ENCODE measurements at places on chromosomes 11 and 22.
A peak's percentile ranks its signal among the peaks of the same experiment; 100 is the strongest.

DNA sequence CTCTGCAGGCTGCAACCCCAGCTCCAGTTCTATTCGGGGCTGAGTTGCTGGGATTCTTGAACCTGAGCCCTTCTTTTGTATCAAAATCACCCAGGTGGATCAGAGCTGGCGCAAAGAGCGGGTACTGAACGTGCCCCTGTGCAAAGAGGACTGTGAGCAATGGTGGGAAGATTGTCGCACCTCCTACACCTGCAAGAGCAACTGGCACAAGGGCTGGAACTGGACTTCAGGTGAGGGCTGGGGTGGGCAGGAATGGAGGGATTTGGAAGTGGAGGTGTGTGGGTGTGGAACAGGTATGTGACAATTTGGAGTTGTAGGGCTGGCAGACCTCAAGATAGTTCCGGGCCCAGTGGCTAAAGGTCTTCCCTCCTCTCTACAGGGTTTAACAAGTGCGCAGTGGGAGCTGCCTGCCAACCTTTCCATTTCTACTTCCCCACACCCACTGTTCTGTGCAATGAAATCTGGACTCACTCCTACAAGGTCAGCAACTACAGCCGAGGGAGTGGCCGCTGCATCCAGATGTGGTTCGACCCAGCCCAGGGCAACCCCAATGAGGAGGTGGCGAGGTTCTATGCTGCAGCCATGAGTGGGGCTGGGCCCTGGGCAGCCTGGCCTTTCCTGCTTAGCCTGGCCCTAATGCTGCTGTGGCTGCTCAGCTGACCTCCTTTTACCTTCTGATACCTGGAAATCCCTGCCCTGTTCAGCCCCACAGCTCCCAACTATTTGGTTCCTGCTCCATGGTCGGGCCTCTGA, 3.8 kb downstream of the FOLR1 start:
- no peak for DNase-seq

DNA sequence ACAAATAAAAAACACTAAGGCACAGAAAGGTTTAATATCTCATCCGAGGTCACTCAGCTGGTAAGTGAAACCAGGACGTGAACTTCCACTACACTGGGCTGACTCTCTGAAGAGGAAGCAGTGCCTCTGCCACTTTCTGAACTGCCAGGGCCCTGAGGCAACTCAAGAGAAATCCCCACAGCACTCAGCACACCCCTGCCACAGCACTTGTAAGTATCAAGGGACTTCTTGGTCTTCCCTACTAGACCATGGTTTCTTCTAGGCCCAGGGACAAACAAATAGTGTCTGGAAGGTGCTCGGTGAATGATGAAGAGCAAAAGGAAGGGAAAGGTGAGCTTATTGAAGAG, 49.7 kb downstream of the RPL27A start:
- DNase-seq: no peak

GRCh38 chr22:17300926-17301325, 68.3 kb upstream of the CECR2 start:
- DNase-seq: no peak

GRCh38 chr11:106475181-106475580, 397.7 kb downstream of the AASDHPPT start:
- no peak for DNase-seq

DNA sequence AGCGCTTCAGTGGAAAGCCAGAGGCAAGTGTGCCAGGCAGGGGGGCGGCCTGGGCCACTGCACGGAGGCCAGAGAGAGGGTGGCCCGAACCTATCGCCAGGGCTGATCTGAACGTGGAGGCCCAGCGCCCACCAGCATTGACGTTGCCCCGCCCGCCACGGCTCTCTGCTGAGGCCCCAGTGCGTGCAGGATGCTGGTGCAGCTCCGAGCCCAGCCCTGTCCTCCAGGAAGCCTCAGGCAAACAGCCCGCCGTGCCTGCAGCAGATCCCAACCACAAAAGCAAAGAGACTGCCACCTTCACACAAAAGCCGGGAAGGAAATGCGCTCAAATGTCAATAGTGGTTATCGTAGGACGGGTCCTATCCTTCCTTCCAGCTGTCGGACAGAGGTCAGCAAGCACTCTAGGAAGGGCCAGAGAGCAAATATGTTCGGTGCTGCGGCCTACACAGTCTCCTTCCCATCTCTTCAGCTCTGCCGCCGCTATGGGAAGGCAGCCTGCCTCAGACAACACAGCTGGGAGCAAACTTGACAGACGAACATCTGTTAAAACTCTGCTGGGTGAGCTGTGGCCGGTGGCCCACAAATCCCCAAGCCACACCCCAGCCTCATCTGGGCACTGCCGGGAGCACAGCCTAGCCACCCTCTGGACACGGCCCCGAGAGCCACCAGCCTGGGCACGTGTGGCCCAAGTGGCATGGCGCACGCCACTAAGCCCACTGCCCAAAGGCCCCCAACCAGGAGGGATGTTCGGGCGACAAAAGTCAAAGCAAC, 146.2 kb downstream of the CRYBB2 start:
- DNase-seq: no peak

DNA sequence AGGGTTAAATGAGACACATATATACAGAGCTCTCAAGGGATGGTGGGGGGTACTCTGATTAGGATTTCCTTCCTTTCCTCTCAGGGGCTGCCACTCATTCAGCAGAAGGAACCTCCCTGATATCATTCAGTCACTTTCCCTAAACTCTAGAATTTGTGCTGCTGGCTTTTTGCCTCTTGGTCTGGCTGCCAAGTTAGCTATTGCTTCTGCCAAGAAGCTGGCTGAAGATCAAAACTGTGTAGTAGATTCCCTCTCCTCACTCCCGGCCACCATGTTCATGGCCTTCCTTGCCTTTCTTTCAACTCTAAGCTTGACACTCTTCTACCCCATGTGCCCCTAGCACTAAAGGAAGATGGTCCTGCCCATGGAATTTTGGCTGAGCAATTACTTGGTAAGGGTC, 18.7 kb downstream of the SLC6A5 start:
- DNase-seq: no peak

GRCh38 chr11:62595124-62595523, 3.8 kb upstream of the TUT1 start:
- DNase-seq: no peak

DNA sequence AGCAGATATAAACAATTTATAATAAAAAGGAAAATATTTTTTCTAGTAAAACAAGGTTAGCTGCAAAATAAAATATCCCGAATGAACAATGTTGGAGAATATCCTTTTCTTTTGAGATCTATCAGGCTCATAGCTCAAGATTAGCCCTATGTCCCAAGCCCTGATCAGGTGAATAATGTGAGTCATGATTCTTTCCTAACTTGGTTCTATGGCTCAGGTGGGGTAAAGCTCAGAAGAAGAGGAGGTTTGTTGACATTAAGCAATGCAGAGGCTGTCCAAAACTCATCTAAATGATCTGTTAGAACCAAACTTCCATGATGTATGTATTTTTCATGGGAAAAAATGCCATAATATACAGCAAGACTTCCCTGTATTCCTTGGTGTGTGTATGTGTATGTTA, 86.1 kb downstream of the TRIM44 start:
- DNase-seq: no peak

- no peak for DNase-seq
Observed at GRCh38 chr11:118252688-118253087, 523 bp upstream of the MPZL3 start.

DNA sequence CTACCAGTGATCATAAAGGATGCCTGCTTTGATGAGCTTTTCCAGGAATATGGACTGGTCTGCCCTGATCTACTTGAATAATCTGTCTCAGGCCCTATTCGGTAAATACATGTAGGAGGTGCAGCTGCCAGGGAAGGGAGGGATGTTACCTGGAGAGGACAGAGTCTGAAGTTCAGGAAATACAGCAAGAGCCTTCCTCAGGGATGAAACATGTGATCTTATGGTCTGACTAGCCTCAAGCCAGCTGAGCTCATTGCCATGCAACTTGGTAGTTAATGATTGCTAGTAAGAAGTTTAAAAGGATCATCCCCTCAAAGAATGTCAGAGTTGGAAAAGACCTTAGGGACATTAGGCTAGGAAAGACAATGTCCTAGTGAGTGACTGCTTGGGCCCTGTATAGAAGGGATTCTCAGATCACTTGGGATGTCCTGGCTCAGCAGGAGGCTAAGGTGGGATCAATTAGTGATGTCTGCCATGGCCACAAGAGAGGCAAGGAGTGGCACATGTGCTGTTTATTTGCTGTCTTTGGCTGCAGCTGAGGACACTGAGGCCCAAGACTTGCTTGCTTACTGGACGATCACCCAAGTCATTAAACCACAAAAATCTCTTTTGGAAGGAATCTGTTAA, 18.5 kb downstream of the PTPRJ start:
- no peak for DNase-seq

DNA sequence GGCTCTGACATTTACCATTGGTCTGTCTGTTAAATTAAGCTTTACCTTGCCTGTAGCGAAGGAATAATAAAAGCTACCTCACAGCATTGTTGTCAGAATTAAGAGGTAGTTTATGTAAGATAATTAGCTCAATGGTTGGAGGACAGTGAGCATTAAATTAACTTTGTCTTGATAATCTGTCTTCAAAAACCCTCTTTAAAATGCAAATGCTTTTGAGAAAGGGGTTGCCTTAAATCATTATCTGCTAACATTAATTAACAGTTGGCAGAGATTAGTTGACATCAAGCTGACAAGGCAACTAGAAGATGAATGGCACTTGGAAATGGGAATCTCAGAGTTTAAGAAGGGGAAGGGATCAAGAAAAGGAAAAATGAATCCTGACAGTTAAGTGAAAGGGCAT, 761.1 kb upstream of the ARHGAP42 start:
- DNase-seq: no peak

DNA sequence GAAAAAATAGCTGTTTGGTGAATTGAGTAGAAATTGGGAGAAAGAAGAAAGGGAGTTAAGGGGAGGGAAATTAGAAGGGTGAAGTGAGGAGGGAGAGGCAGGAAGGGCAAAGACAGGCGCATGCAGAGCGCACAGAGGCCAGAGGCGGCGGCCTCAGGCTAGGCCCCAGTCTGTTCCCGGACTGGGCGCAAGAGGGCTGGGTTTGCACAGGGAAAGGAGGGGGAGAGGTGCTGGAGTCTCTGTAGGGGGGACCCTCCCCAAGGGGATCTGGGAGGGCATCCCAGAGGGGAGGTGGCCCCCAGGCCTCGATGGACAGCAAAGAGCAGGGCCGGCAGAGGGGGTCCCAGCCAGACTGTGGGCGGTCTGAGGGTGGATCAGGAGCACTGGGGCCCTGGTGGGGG, 1.3 kb upstream of the FLRT1 start:
- DNase-seq: no peak

- no peak for DNase-seq
Observed at GRCh38 chr11:32068134-32068870, 22.6 kb upstream of the RCN1 start.

DNA sequence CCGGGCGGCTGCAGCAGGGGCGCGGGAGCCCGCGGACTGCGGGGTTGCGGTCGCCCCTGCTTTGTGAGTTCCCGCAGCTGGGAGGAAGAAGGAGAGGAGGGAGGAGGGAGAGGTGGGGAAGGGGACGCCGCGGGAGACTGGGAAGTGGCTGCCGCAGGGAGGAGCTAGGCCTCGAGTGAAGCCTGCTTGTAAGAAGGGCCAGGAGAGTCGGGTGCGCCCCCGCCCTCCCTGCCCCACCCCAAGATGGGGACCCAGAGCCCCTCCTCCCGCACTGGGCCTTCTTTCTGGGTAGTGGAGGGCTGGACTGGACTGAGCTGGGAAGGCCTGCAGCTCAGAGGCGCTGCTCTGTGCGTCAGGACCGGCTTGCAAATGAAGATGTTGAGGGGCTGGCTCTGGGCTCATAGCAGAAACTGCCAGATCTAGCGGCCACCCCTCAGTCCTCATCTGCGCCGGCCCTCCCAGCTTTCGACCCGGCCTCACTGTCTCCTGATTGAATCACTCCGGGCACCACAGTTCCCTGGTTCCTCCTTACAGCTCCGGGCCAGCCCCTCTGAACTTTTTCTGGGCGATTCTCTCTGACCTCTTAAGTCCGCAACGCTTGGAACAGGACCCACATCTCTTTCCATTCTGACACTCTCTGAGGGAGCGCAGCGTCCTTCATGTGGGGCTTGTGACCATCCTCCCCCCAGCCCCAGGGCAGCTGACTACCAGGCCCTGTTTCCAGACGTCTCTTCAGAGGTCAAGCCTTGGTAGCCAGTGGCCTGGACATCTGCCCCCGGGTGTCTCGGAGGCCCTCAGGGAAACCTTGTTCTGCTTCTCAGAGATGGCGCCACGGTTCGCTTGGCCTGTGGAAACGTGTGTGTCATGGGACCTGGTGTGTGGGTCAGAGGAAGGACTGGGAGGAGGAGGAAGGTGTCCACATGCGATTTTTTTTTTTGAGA, 21.9 kb downstream of the SERPINH1 start:
- no peak for DNase-seq

DNA sequence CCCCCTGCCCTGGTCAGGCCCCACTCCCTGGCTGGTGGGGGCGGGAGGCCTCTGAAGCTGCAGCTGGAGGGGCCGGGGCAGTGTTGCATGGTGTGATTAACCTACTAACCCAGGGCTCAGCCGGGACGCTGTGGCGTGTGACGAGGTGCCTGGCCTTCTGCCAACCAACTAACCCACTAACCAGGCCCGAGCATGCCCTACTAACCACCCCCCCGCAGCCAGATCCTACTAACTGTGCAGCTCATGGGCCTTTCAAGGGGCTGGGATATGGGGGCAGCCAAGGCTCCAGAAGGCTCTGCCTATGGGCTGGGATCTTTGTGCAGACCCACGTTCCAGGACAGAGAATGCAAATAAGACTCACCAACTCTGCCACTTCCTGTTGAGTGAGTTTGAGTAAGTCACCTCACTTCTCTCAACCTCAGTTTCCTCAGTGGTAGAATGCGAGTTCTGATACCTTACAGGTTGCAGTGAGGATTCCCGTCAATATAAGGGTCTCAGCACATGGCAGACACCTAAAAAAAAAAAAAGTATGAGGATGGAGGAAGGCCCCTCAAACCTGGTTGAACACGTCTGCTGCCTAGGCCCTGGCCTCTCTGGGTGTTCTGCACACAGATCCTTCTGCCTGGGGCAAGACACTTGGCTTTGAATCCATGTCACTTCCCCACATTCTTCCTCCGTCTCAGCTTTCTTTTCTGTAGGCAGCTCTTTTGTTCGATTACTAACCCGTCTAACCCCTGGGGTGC, 14.1 kb downstream of the MIAT start:
- peak; percentile 67 for DNase-seq

GRCh38 chr11:68977781-68978625, 2.8 kb downstream of the MRGPRD start:
- DNase-seq: no peak

- DNase-seq: no peak
Observed at GRCh38 chr11:132943706-132944568, 588.4 kb downstream of the OPCML start.

GRCh38 chr22:35863432-35863831, 145.8 kb downstream of the APOL5 start:
- DNase-seq: no peak

DNA sequence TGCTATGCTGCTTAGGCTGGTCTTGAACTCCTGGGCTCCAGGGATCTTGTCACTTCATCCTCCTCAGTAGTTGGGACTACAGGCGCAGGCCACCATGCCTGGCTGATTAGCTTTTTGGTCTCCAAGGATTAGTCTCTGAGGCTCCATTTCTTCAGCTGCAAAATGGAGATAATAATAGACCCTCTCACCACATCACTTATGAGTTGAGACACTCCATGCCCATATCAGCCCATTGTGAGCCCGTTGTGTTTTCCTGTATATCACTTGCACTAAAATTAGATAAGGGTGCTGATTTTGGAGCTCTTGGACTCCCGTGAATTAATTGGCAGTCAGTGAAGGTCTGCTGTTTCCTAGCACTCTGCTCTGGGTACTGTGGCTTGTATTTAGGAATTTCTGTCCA, 36.0 kb downstream of the DEPDC5 start:
- DNase-seq: no peak

GRCh38 chr22:23128269-23129108, 13.3 kb downstream of the RSPH14 start:
- DNase-seq: peak; percentile 60

GRCh38 chr11:9253086-9253485, 12.1 kb downstream of the DENND5A start:
- no peak for DNase-seq

All from HL-60 (cell line).